Hematopoietic multipotent progenitor cell treated with erythropoietin and hydrocortisone succinate and interleukin-3 and kit ligand, for 8 days (in vitro differentiated cells): ENCODE measurements at places on chromosomes 1 and 21.

DNA sequence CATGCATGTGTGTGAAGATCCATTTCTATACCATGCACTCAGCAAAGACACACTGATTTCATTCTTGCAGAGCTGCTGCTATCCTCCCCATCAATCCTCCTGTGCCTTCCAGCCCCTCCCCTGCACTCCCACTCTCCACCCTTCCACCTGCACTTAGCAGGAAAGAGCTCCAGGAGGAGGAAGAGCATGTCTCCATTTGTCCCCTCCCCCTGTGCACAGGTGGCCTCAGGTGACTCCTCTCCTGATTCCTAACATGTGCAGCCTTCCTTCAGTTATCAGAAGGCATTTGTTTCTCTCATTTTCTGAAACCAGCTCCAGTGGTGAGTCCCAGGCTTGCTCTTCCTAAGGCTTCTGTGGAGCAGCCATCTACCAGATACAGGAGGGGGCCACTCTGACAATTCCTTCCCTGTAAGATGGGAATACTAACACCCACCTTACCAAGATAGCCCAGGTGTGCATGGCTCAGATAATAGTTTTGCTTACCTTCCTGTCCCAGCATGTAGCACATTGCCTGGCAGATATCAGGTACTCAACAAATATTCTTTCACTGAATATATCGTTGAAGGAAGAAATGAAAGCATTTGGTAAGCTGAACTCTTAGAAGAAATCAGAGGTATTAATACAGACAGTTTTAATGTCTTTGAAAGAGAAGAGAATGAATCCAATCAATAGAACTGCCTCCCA, 21.9 kb upstream of the FAM3B start:
- no peak for DNase-seq

DNA sequence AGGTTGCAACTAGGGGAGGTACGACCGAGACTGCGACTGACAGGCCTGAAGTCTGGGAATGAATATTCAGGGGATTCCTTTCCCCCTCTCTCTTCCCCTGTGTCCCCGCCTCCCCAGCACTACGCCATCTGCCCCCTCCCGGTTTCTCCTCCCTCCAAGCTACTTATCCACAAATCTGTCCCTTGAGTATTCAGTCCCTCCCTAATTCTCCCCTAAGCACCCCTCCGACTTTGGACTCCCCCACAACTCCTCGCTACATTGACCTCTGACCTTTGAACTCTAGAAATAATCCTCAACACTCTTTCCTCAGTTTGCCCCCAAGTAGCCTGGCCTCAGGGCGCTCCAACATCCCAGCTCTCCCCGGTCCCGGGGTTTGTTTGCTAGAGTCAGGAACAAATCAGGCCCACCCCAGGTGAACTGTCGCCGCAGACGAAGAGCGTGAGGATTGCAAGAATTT, 393 bp downstream of the LYSMD1 start:
- DNase-seq = no peak

GRCh38 chr21:42010507-42011495, 641 bp upstream of the ZBTB21 start:
- peak; percentile 31 for DNase-seq

GRCh38 chr1:111499026-111499785, 4.2 kb downstream of the ADORA3 start:
- DNase-seq = no peak

DNA sequence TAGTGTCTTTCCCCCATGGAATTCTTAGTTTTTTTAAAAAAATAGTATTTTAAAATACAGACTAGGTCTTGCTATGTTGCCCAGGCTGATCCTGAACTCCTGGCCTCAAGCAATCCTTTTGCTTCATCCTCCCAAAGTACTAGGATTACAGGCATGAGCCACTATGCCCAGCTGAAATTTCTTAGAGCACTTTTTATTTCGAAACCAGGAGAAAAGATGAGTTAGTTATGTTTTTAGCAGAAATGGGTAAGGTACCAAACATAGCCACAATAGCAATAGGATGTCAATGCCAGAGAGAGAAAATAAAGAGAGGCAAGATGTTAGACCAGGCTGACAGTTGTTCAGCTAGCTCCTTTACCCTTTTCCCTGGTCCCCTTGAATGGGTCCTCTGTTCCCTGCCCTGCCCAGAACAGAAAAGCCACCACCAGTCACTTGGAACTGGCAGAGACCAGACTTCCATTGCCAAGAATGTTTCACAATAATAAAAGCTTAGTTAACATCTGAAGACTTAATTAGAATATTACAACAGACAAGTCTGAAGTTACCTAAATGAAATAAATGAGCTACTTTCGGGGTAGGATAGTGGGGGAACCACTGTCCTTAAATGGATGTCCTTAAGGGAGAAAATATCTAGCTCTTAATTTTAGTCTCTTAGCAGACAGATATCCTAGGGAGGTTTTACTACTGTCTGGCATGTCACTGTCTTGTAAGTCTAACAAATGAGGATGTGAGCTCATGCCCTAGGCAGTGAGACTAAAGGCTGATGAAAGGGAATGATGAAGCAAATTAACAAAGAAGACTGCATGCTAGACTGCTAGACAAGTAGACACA, 54.3 kb downstream of the ABL2 start:
- DNase-seq = no peak

GRCh38 chr1:89331890-89332289, 32.0 kb upstream of the GBP6 start:
- no peak for DNase-seq

GRCh38 chr1:201503397-201504176, 3.3 kb downstream of the CSRP1 start:
- DNase-seq = no peak

- no peak for DNase-seq
Measured at GRCh38 chr1:185674201-185674600, 60.0 kb upstream of the HMCN1 start.

DNA sequence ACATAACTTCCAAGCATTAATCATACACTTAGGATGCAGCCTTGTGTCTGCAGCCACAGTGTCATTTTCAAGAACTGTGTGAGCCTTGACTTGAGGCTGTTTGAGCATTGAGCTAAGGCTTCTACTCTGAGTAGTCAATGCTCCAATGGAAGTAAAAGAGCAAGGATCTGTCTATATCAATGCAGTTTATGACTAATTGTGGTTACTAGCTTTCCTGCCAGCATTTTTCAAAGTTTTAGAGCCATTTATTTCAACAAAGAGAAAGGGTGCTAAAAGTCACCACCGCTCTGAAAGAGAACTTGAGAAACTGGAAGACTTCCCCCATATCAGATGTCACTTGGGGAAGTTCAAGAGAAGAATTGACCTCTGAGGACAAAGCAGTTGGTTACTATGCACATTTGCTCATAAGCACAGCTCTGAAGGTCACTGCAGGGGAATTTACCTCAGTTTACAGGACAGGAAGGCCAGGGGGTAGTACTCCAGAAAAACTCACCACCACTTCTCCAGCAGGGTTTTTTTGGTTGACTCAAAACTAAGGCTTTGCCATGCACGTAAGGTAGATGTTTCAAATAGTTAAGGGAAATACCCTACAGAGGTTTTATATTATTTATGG, 24.5 kb upstream of the RGS1 start:
- no peak for DNase-seq

- no peak for DNase-seq
Measured at GRCh38 chr1:247475793-247476192, 17.9 kb upstream of the OR2B11 start.

DNA sequence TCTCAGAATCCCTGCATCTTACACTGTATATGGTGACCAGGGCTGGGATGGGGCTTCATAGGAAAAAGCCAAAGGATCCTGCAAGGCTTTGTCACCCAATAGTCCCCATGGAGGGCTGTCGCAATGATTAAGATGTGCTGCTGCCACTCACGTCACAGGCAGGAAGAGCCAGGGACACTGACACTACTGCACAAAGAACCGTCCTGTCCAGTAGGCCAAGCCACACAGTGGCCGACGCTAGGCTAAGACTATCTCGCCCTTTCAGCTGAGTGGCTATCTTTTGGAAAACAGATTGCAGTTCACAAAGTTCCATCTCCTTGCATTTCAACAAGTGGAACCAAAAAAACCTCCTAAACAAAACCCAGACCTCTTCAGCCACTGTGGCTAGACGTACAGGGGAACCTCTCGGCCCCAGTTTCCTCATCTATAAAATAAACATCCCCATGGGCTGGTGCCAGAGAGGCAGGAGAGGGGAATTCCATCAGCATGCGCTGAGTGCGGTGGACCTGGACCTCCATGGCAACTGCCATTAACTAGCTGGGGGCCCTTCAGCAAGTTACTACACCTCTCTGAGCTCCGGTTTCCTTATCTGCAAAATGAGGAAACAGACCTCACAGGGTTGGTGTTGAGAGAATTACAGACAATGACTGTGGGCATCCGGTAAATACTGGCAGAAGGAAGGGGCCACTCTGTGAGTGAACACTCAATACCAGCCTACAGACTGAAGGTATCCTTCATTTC, 8.7 kb downstream of the CAPZB start:
- DNase-seq = peak; percentile 94

DNA sequence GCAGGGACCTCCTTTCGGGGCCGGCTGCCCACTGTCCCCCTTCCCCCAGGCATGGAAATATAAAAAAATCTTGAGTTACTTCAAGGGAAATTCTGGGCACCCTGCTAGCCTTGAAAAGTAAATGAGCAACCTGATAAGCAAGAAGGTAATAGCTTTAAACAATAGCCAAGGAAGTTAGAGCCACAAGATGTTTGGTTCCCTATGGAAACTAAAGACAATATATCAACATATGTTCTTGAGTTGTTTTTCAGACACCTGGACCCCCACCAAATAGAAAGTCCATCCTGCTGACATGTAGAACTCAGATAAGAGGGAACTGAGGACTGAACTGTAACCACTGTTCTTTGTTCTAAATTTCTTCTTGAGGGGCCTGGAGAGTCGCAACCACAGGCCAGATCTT, 19.3 kb upstream of the SLC35A3 start:
- no peak for DNase-seq
